ENCODE measurements at places on chromosomes 7 and 10.

- peak; percentile 48 for DNase-seq
Measured at GRCh38 chr10:62384447-62385081, 10.4 kb downstream of the ZNF365 start.

- no peak for DNase-seq
Measured at GRCh38 chr7:132485136-132485535, 91.1 kb downstream of the PLXNA4 start.

GRCh38 chr10:35912615-35913569 lies 270.8 kb upstream of the FZD8 start:
- DNase-seq, result no peak

DNA sequence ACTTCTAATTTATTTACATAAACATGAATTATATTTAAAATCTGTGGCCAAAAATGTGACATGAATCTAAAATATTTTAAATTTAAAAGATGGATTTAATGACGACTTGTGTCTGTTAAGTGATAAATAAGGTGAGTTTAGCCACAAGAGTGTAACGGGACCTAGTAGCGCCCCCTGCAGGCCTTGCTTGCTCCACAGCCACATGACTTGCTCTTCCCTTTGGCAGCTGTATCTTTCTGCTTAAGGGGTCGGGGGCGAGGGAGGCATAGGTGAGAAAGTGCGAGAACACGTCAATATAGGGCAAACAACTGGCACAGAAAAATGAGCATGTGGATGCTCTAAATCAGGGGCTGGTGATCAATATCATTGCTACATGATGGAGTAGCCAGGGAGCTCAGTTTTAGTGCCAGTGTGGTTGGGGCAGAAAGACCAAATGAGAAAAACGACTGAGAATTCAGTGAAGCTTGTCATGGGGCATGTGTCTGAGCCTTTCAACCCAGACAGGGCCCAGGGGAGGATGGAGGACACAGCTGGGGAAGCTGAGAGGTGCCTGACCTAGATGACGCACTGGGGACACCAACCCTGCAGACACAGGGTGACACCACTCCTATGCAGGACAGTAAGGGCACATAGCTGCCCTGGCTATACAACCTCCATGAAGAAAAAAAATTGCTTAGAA lies 49.8 kb downstream of the PAXIP1 start:
- peak; percentile 47 for DNase-seq

DNA sequence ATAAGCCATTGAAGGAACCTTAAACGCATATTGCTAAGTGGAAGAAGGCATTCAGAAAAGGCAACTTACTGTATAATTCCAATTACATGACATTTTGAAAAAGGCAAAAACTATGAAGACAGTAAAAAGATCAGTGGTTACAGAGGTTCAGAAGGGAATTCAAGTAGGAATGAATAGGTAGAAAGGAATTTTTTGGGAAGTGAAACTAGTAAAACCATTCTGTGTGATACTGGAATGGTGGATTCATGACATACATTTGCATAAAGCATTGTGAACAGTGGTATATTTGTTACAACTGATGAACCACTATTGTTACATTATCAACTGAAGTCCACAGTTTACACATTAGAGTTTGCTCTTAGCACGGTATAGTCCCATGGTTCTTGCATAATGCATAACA lies 114.2 kb upstream of the GPR22 start:
- DNase-seq, result peak; percentile 12

DNA sequence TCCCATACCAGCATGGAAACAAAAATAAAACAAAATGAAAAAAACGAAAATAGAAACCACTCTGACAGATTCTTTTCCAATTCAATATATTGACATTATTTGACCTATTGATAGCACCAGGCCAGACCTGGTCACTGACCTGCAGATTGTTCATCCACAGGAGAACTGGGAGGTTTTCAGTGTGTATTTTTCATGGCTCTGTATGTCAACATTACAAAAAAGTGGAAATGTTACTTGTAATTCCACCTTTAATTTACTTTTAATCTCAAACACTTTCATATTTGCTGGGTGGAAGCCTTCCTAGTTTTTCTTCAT lies 2.9 kb downstream of the HKDC1 start:
- no peak for DNase-seq

DNA sequence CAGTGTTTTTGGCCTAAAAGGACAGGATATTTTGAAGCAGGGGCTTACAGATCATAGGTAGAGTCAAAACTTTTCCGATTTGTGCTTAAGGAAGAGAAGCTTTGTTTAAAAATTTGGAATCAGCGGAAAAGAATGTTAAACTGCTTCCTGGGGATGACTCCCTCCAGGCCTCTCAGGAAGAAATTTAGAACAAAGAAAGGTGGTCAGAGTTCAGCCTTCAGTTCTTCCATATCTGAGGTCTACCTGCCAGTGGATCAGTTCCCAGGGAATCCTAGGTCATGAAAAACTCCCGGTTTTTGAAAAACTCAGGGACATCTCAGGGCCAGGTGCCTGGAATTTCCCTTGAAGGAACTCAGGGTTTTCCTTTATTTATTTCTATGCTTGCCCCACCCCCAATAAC lies 100.3 kb downstream of the MCU start:
- DNase-seq, result no peak

DNA sequence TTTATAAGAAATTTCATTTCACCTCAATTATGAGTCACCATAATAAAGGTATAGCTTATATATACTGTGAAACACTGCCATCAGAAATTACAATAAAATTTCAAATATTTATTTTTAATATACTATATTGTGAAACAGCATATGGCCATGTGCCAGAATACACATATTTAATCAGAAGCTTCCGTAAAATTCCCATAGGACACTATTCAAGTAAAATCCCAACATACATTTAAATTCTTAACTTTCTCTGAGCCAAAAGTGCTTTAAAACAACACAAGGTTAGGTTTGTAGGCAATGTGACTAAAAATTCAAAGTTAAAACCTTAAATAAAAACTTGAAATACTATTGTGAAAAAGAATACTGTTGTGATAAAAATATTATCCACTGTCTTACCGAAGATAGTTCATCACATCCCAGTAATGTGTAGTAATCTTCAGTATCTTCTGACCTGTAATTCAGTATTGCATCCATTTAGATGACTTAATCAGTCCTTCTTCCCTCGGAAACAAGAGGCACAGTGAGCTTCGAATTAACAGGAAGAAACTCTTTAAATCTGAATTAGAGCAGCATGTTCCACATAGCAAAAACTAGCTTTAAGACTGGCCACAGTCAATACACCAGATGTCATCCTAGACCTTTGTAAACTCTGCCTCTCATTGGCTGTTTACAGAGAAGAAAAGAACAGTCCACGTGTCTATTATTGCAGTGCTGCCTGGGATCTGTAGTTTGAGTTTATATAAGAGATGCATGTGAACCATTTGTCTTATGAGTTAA lies at the start of gene DNAJC12:
TSS of gene DNAJC12 (minus strand) at position 648 of the 774 bp plus-strand sequence. CDS start at position 471, 177 bp downstream.
- peak; percentile 73 for DNase-seq

- no peak for DNase-seq
Measured at GRCh38 chr7:18467011-18467410, 28.5 kb upstream of the HDAC9 start.
